ENCODE measurements at places on chromosomes 4 and X. TPM values are rescaled to one million over a fixed set of nuclear protein-coding genes. Genes with fewer than 3 reads are reported as not detected.

Gene HERC5
- total RNA-seq = 4.1 TPM

Gene BTC
- total RNA-seq = 1.3 TPM

Gene MAGEA9B
- total RNA-seq = not detected

Gene VEGFD
- total RNA-seq = 0.31 TPM

Gene ADH1A
- total RNA-seq = not detected

Gene MTMR1
- 12.2 TPM for total RNA-seq

Gene CXCL10
- 0.18 TPM for total RNA-seq

Gene ADAMTS3
- total RNA-seq = not detected

Gene POU4F2
- not detected for total RNA-seq

Gene CCNA2
- total RNA-seq = 49.1 TPM

Gene MAGEB10
- not detected for total RNA-seq

Gene DOK7
- total RNA-seq = 0.12 TPM

Gene SGMS2
- total RNA-seq = 20.0 TPM

Gene SMIM9
- total RNA-seq = not detected
